ENCODE measurements at places on chromosomes 16 and 17.
A peak's percentile ranks its signal among the peaks of the same experiment; 100 is the strongest.

GRCh38 chr17:81867991-81868673, 3.0 kb downstream of the ARHGDIA start:
- peak overlapping the region; percentile 13 for H3K27ac ChIP-seq
- H3K4me3 ChIP-seq: no peak overlapping the region
- peaks cover 70% of the 10 kb centered on the region for H3K36me3 ChIP-seq
- no peak for DNase-seq

DNA sequence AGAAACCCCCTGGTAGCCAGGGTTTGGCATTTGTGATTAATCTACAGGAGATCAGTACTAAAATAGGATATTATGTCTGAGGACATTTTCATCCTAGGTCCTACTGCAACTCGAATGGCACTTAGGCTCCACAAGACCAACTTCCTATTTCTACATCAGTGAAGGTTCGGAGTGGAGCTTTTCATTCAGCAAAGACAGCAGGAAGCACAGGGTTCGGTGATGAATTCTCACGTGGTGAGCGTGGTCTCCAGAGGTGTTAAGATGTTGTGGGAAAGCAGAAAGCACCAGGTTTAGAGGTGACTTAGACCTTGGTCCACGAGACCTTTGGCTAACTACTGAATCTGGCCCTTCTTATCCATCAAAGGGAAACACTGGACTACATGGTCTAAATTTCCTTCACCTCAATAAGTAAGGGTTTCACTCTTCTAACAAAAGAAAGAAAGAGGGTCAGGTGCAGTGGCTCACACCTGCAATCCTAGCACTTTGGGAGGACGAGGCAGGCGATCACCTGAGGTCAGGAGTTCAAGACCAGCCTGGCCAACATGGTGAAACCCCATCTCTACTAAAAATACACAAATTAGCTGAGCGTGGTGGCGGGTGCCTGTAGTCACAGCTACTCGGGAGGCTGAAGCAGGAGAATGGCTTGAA, 13.9 kb upstream of the HELZ start:
- DNase-seq: peak; percentile 30
- peaks cover 21% of the 10 kb centered on the region for H3K4me1 ChIP-seq

DNA sequence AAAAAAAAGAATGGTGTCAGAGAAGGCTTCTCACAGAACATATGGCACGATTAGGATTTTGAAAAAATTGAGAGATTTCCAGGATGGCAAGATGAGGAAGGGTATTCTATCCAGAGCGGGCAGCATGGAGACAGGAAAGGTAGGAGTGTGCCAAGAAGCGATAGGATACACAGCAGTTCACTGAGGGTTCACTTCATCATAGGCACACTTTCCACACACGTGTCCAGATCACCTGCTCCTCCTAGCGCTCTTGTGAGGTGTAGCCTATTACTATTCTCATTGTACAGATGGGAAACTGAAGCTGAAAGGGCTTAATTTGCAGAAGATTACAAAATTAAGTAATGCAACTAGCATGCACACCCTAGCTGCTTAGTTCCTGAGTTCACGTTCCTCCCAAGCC, 6.2 kb upstream of the ELAC2 start:
- no peaks in the 10 kb centered on the region for H3K36me3 ChIP-seq
- H3K4me1 ChIP-seq: peaks cover 9% of the 10 kb centered on the region

GRCh38 chr16:50640919-50641817, 39.9 kb downstream of the SNX20 start:
- DNase-seq: no peak
- H3K4me1 ChIP-seq: no peaks in the 10 kb centered on the region
- no peak overlapping the region for H3K4me3 ChIP-seq
- H3K27ac ChIP-seq: no peak overlapping the region

GRCh38 chr17:81735264-81736102, 23.4 kb downstream of the SLC25A10 start:
- no peak overlapping the region for H3K4me3 ChIP-seq
- DNase-seq: no peak
- H3K27me3 ChIP-seq: peaks cover 14% of the 10 kb centered on the region
- no peaks in the 10 kb centered on the region for H3K36me3 ChIP-seq

All from DND-41 (cell line).